ENCODE measurements at places on chromosomes 5 and 9. TPM values are rescaled to one million over a fixed set of nuclear protein-coding genes. Genes with fewer than 3 reads are reported as not detected.

DNA sequence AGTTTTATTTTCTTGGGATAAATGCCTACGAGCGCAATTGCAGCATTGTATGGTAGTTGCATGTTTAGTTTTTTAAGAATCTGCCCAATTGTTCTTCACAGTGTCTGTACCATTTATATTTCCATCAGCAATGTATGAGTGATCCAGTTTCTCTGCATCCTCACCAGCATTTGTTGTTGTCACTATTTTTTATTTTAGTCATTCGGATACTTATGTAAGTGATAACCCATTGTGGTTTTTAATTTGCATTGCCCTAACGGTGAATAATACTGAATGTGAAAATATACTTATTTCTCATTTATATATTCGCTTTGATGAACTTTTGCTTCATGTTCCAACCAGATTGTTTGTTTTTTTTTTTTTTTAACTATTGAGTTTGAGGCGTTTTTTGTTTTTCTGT is 33.7 kb upstream of the PWWP2A start:
- no peak for DNase-seq

DNA sequence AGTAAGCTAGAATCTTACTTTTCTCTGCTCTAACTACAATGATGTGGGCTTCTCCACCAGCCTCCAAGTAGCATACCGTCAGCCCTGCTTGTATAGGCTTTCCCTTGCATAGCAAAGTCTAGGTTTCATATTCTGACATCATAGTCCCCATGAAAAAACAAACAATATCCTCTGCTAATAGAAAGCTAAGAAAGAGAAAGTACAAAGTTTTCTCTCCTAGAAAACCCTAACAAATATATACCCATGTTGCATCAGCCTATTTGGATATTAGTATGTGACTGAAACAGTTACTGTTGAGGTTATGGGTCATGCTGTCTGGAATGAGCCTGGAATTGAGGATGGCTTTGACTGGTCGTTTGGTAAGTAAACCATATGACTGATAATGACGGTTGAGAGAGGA is 1696.0 kb downstream of the MAT2B start:
- no peak for DNase-seq

- DNase-seq: no peak
Observed at GRCh38 chr5:32565145-32565544, 20.2 kb upstream of the SUB1 start.

GRCh38 chr5:141359790-141360426 is at the start of gene PCDHGB2:
PCDHGB2 (plus strand) TSS chr5:141359994; CDS start chr5:141360136, 142 bp downstream.
- DNase-seq: no peak

- no peak for DNase-seq
Observed at GRCh38 chr9:116325924-116326323, 172.3 kb downstream of the PAPPA start.

DNA sequence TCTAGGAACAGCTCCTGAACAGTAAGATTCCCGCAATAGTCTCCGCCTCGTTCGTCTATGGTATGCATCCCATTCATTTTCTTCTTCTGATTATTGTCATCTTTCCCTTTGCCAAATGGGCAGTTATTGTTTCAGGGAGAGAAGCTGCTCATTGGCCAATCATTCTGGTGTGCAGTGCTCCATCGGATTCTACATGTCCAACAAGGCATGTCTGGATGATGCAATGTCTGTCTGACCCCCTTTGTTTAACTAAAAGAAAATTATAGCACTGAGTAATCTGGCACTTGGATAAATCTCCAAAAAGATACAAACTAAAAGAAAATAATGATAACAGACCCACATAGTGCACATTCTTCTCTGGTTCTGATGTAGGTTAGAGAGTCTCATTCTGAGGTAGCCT is 515.6 kb upstream of the DMAC1 start:
- DNase-seq: no peak

- DNase-seq: no peak
Observed at GRCh38 chr9:32404856-32405255, 20.4 kb downstream of the ACO1 start.

DNA sequence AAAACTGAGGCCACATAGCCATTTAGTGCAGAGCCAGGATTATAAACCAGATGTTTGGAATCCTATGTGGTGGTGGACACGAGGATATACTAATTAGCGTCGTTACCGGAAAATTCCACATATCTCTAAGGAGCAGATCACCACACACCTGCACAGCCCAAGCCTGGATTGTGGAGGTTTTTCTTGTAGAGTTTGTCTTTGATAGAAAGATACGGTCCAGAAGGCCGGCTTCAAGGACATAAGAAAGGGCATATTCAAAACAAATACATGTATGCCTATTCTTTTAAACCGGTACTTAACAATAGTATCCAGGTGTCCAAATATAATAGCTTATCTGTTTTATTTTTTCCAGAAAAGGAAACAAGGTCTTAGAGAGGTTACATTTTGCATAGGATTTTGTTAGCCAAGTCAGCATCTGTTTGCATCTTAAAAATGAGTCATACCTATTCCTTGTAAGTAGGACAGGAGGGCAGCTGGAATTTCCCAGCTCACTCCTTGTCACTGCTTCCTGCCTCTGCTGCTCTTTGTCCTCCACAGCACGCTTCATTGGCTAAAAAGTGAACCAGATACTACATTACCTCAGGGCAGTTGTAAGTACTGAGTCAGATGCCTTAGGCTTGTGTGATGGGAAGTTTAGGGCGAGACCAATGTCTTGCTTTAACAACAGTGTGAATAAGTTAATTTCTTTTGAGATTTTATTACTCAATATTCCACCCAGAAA is 3.6 kb downstream of the TMC1 start:
- DNase-seq: peak; percentile 100

- DNase-seq: no peak
Observed at GRCh38 chr5:169542811-169543210, 40.8 kb upstream of the SPDL1 start.

- DNase-seq: no peak
Observed at GRCh38 chr9:93824386-93825294, 130.5 kb downstream of the BARX1 start.

HTR1A gene
- not detected for total RNA-seq

FOXD4L3 gene
- total RNA-seq: not detected

GLDC gene
- 19.4 TPM for total RNA-seq

ADGRV1 gene
- 0.04 TPM for total RNA-seq
